Colonic mucosa (tissue), 4 donors: ENCODE measurements at places on chromosomes 11 and 22. TPM values are rescaled to one million over a fixed set of nuclear protein-coding genes. Genes with fewer than 3 reads are reported as not detected.

DNA sequence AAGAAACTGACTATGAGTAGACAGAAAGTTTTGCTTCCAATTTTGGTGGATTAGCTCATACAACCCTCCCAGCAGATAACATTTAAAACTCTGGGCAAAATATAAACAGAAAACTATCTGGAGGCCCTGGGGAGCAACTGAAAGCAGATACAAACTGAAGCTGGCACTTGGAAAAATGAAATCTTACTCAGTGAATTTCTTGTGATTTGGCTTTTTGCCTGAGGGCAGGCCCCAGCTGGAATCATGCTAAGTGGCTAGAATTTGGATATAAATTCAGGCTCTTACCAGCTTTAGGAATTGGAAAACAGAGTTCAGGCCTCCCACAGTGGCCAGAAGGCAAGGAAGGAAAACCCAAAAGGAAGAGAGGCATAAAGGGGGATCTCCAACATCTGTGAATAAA, 85.8 kb downstream of the EFCAB6 start:
- H3K4me3 ChIP-seq, result no peak overlapping the region
- H3K36me3 ChIP-seq, result no peaks in the 10 kb centered on the region
- DNase-seq, result no peak
- H3K27ac ChIP-seq, result no peak overlapping the region
- H3K27me3 ChIP-seq, result no peaks in the 10 kb centered on the region
- no peaks in the 10 kb centered on the region for H3K4me1 ChIP-seq

DNA sequence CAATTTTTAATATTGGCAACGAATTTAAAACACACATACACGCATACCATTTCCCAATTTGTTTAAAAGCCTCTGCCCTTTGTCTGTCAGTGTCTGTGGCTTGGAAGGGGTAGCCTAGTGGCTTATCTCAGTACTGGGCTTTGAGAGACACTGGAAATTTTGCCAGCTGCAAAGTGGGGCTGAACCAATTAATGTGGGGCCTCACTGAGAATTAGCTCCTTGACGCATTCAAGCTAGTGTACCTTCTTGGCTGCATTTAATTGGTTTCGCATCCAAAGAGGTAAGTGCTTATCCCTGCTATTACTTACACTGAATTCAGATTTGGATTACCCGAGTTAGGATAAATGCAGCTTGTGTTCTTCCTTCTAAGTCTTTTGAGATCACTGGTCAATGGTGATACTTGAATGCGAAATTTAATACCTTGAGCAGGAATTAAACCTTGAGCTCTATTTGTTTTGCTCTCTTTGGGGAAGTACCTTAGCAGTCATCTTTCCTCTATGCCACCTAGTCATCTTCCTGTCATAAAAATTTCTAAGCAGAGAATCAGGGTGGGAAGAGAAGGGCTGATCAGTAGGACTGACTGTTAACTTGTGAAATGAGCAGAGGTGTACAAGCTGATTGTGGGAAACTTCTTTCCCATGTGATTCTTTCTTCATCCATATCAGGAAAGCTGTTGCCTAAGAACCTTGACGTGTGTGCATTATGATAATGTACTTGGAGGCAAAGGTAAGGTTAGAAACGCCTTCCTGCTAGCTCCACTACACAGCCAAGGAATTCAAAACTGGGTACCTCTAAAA, 187.7 kb upstream of the E2F8 start:
- H3K4me3 ChIP-seq, result no peak overlapping the region
- no peak for DNase-seq
- H3K27ac ChIP-seq, result no peak overlapping the region
- H3K36me3 ChIP-seq, result no peaks in the 10 kb centered on the region
- H3K27me3 ChIP-seq, result no peaks in the 10 kb centered on the region

- H3K4me1 ChIP-seq, result peaks cover 11% of the 10 kb centered on the region
- DNase-seq, result peak; percentile 59
- H3K27me3 ChIP-seq, result no peaks in the 10 kb centered on the region
Measured at GRCh38 chr22:46381142-46381541, 45.6 kb downstream of the TRMU start.

DNA sequence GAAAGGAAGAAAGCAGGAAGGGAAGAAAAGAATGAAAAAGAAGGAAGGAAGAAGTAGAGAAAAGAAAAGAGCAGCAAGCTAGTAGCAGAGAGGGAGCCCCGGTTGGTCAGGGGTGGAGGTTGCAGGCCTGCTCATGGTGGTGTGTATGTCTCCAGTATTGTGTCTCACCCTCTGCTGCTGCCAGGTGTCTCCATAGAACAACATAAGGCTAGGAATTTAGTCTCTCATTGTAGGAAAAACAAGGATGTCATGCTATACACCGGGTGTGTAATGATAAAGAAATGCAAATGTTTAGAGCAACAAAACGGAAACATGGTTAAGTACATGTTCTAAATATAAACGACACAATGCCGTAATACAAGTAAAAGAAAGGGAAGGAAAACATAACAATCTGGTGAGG, 342.5 kb downstream of the NTM start:
- H3K36me3 ChIP-seq, result no peaks in the 10 kb centered on the region
- no peaks in the 10 kb centered on the region for H3K4me1 ChIP-seq
- no peaks in the 10 kb centered on the region for H3K27me3 ChIP-seq
- H3K27ac ChIP-seq, result no peak overlapping the region
- no peak for DNase-seq
- H3K4me3 ChIP-seq, result no peak overlapping the region

The MIAT gene
- 1.8 TPM for total RNA-seq

DNA sequence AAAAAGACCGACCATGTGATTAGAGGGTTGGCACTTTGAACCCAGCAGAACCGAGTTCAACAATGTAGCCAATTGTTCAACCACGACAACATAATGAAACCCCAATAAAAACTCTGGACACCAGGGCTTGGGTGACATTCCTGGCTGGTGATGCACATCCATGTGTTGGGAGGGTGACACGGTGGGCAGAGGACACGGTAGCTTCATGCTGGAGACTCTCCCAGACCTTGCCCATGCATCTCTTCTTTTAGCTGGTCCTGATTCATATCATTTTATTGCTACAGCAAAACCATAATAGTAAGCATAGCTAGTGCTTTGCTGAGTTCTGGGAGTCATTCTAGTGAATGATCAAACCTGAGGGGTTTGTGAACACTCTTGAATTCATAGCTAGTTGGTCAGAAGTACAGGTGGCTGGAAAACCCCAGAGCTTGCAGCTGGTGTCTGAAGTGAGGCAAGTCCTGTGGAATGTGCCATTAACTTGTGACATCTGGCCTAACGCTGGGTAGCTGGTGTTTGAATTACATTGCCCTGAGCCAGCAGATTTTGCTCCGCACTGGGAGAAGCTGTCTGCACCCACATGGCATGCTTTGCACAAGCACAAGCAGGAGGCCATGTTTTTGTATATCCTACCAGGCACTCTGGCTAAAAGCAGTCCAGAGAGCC, 14.0 kb downstream of the RPUSD4 start:
- peaks cover 6% of the 10 kb centered on the region for H3K36me3 ChIP-seq
- no peak overlapping the region for H3K27ac ChIP-seq
- H3K4me1 ChIP-seq, result no peaks in the 10 kb centered on the region
- no peak for DNase-seq
- no peaks in the 10 kb centered on the region for H3K27me3 ChIP-seq

The NXPE4 gene
- 95.2 TPM for total RNA-seq

- H3K27me3 ChIP-seq, result no peaks in the 10 kb centered on the region
- DNase-seq, result no peak
- H3K4me3 ChIP-seq, result no peak overlapping the region
- H3K36me3 ChIP-seq, result no peaks in the 10 kb centered on the region
Measured at GRCh38 chr11:94673386-94673785, 94.8 kb upstream of the AMOTL1 start.

The OR51B2 gene
- total RNA-seq, result not detected

- no peak for DNase-seq
- no peak overlapping the region for H3K4me3 ChIP-seq
- H3K27ac ChIP-seq, result no peak overlapping the region
- H3K36me3 ChIP-seq, result no peaks in the 10 kb centered on the region
Measured at GRCh38 chr11:12069066-12069676, 41.2 kb upstream of the MICAL2 start.

- H3K27me3 ChIP-seq, result no peaks in the 10 kb centered on the region
- DNase-seq, result peak; percentile 71
- no peak overlapping the region for H3K27ac ChIP-seq
- H3K4me3 ChIP-seq, result no peak overlapping the region
- H3K36me3 ChIP-seq, result no peaks in the 10 kb centered on the region
Measured at GRCh38 chr11:3824714-3825472, 15.9 kb downstream of the RHOG start.

DNA sequence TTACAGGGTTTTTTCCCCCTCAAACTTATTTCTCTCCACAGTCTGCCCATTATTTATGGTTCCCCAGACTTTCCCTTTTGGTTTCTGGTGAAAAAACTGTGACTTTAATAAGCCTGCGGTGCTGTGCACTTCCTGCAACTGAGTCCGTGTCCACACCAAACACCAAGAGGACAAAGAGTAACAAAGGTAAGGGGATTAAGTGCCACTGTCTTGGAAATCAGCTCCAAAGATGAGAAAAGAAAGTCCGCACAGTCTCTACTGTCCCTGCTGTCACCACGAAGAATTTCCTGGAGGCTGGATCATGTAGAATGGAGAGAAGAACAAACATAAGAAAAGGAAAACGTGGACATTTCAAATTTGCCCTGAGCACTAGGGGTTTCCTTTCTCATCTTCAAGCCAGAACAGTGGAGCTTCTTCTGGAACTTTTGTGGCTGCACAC, 17.9 kb upstream of the PRAME start:
- H3K4me1 ChIP-seq, result no peaks in the 10 kb centered on the region
- no peak for DNase-seq
- H3K36me3 ChIP-seq, result no peaks in the 10 kb centered on the region
- H3K27ac ChIP-seq, result no peak overlapping the region
- H3K4me3 ChIP-seq, result no peak overlapping the region

DNA sequence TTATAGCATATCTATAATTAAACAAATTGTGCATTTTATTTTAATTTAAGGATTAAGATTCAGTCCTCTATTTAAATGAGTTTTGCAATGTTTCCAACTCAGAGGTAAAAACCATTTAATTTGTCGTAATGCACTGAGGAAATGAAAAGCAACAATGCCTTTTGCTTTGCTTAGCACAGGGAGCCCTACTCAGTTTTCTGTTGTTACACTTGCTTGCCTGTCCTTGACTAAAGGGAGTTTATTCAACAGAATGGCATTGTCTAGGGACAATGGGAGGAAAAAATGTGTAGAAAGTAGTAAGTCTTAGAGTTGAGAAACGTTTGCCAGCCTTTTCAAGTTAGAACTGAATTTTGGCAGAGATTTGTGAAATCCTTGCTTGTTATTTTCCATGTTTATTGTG, 734.2 kb upstream of the ANO3 start:
- DNase-seq, result no peak
- no peak overlapping the region for H3K27ac ChIP-seq
- no peak overlapping the region for H3K4me3 ChIP-seq
- no peaks in the 10 kb centered on the region for H3K4me1 ChIP-seq

DNA sequence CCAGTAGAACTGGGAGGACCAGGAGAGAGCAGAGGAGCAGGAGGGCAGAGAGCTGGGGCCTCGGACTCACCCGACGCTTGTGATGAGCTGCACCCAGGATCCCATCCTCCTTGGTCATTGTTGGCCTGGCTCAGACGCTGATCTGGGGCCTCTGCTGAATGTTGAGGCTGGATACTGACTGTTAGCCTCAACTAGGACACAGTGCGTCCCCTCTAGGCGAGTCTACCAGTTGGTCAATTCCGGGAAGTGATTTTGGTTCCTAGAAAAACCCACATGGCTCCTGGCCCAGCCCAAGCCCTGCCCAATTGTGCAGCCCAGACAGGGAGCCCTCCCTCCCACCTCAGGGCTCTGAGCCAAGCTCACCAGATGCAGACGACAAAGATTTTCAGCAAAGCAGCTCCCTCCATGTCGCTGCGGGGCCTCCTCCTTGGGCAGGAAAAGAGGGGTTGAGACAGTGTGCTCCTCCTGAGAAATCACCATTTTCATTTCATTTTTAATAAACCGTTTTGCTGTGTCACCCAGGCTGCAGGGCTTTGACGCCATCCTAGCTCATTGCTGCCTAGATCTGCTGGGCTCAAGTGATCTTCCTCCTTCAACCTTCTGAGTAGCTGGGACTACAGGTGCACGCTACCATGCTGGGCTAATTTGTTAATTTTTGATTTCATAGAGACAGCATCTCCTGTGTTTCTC, at the start of gene APOL4:
Gene APOL4, minus strand, starts transcription at position 180 of the 690 bp plus-strand sequence. Its CDS starts 75 bp downstream, at position 105.
- H3K4me3 ChIP-seq, result no peak within 1 kb of the TSS
- no peaks in the 10 kb centered on the region for H3K4me1 ChIP-seq

- DNase-seq, result no peak
- no peaks in the 10 kb centered on the region for H3K4me1 ChIP-seq
- H3K36me3 ChIP-seq, result no peaks in the 10 kb centered on the region
- H3K27me3 ChIP-seq, result no peaks in the 10 kb centered on the region
- H3K27ac ChIP-seq, result no peak overlapping the region
Measured at GRCh38 chr11:22497474-22497873, 128.1 kb downstream of the FANCF start.

- DNase-seq, result no peak
- H3K4me3 ChIP-seq, result no peak overlapping the region
- no peaks in the 10 kb centered on the region for H3K36me3 ChIP-seq
Measured at GRCh38 chr11:47359586-47359985, 7.1 kb upstream of the MYBPC3 start.

The TTLL12 gene
- 147 TPM for total RNA-seq

- H3K27me3 ChIP-seq, result no peaks in the 10 kb centered on the region
- H3K4me1 ChIP-seq, result no peaks in the 10 kb centered on the region
- peak; percentile 14 for DNase-seq
- no peaks in the 10 kb centered on the region for H3K36me3 ChIP-seq
- no peak overlapping the region for H3K4me3 ChIP-seq
Measured at GRCh38 chr11:2260491-2261364, 9.7 kb downstream of the ASCL2 start.
